ENCODE measurements at places on chromosomes 2 and 18.

DNA sequence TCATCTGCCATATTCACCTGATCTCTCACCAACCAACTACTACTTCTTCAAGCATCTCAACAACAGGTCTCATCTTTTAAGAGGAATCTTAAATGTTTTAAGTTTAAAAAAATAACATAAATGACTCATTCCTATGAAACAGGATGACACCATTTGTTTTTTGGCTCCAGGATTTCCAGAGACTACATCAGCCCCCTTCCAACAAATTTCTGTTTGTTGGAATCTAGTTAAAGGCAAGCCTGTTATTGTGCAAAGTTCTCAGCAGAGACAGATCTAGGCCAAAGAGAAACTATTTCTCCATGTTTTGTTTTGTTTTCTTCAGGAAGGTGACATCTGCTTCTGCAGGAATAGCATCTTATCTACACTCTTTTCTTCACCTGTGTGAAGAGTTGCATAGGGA, 204.8 kb upstream of the SH3BP4 start:
- no peak for DNase-seq

DNA sequence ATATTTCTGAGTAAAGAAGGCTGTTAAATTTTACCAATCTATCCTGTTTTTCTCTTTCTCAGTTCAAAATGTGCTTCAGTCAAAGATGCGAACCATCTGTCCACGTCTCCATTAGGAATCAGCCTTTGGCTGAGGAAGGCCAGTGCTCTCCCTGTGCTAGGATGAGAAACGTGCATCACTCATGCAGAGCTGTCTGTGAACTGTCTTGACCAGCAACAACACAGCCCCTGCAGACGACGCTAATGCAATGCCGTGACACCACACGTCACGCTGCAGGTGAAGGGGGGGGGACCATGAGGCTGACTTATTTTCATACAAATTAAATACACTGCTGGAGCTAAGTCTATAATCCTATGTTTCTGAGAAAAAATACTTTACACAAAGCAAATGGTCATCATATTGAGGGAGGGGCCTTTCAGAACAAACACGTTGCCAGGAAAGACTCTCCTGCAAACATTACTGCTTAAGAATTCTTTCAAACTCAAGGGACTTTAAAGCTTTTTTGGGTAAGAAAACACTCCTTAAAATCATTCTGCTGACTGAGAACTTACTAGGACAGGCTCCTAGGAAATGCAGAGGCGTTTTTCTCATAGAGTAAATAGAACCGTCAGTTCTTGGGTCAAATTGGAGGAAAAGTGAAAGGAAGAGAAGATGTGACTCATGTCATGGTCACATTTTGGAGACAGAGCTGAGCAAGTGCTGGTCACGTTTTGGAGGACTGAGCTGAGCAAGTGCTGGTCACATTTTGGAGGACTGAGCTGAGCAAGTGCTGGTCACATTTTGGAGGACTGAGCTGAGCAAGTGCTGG, 97.0 kb downstream of the MBP start:
- no peak for DNase-seq

DNA sequence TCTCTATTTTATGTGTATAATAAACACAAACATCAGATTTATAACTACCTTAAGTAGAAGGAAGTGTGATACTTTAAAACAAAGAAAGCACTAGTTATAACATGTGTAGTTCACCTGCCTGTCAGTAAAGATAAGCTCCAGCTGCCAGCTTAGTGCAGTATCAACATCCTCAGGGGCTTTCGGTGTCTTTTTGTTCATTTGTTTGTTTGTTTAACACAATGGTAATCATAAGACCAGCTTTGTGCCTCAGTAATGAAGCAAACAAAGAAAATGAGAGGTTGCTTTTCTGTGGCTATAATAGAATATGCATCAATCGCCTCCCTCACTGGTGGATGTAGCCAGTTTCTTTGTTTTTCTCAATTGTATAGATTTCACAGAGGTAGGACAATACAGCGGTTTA, 1499.0 kb upstream of the TMEFF2 start:
- DNase-seq, result no peak

DNA sequence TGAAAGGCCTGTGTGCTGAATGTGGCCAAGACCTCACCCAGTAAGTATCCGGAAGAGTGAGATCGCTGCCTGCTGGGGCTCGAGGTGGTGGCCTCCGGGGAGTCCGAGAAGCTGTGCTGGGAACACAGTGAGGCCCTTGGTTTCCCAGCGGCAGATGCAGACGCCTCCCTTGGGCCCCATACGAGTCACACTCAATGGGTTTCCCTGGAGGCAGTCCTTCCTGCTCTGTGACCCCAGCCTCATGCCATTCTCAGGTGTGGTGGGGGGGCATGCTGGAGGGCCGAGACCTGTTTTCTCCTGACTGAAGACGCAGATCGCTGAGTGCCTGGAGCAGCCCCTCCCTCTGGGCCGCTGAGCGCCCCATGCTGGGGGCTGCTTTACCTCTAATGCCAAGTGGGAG, 15.7 kb downstream of the CTDP1 start:
- no peak for DNase-seq

- DNase-seq, result no peak
These were observed 60.4 kb downstream of the DHRS9 start for GRCh38 chr2:169129703-169130243.

GRCh38 chr18:74892066-74892627, 294.5 kb downstream of the ZNF407 start:
- no peak for DNase-seq

DNA sequence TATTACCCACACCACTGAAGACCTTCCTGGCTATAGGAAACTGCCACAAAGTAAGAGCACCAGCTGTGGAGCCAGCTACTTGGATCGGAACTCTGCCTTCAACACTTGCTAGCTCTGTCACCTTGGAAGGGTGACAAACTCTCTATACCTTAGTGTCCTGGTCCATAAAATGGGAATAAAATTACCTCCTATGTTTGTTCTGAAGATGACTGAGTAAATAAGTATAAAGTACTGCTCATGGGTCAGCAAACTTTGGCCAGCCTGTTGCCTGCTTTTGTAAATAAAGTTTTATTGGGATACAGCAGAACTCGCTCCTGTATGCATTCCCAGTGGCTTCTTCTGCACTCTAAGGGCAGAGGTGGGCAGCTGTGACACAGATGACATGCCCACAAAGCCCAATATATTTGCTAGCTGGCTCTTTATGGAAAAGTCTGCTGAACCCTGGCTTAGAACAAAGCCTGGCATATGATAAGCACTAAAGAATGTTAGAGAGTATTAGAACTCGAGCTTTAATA, 451.3 kb downstream of the TMEM182 start:
- DNase-seq, result no peak

Measured in NCI-H446 treated with DMSO at 0.1 percent for 48 hours (cell line).